ENCODE measurements at places on chromosomes 3 and 15.

DNA sequence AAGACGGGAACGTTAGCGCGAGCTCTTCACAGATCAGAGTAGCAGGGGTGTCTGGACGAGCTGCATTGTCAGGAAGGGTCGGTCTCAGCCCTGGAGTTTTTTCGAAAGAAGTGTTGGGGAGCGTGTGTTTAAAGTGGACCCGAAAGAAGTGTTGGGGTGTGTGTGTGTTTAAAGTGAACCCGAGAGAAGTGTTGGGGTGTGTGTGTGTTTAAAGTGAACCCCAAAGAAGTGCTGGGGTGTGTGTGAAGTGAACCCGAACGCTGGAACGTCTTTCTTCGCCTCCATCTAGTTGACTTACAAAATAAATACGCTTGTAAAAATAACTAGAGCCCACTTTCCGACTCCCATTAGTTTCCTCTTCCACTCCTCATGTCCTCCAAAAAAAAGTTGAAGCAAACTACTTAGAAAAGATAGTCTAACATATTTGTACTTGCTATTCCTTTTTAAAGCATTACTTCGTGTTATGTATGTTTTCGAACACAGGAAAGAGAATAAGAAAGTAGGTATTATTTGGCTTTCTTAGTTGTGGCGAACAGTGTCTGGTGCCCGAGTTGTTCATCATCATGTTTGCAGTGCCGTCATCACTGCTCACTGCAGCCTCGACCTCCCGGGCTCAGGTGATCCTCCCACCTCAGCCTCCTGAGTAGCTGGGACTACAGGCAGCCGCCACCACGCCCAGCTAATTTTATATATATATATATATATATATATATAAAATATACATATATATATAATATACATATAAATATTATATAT is 1.0 kb downstream of the LRCH3 start:
- no peak for DNase-seq

DNA sequence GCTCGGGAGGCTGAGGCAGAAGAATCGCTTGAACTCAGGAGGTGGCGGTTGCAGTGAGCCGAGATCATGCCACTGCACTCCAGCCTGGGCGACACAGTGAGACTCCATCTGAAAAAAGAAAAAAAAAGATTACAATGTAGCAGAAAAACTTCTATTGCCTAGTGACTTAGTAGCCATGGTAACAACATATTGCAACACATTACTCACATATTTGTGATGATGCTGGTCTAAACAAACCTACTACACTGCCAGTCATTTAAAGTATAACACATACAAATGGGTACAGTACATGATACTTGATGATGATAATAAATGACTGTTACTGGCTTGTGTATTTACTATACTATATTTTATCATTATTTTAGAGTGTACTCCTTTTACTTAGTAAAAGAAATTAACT is 125.6 kb downstream of the PLOD2 start:
- DNase-seq = no peak

GRCh38 chr3:165903885-165904630 is 66.8 kb upstream of the BCHE start:
- no peak for DNase-seq

- no peak for DNase-seq
These were observed 497.0 kb upstream of the CCDC54 start for GRCh38 chr3:106880206-106880605.

GRCh38 chr3:94587291-94587690 is 524.4 kb downstream of the NSUN3 start:
- no peak for DNase-seq

DNA sequence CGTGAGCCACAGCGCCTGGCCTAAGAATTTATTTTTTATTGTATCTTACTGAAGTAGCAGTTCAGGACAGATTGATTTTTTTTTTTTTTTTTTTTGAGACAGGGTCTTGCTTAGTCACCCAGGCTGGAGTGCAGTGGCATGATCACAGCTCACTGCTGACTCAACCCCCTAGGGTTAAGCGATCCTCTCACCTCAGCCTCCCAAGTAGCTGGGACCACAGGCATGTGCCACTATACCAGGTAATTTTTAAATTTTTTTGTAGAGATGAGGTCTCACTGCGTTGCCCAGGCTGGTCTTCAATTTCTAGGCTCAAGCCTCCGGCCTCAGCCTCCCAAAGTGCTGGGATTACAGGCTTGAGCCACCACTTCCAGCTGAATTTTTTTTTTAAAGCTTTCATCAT is 99.8 kb upstream of the HERC1 start:
- no peak for DNase-seq

- DNase-seq = no peak
These were observed 38.3 kb downstream of the CX3CR1 start for GRCh38 chr3:39241561-39241960.

DNA sequence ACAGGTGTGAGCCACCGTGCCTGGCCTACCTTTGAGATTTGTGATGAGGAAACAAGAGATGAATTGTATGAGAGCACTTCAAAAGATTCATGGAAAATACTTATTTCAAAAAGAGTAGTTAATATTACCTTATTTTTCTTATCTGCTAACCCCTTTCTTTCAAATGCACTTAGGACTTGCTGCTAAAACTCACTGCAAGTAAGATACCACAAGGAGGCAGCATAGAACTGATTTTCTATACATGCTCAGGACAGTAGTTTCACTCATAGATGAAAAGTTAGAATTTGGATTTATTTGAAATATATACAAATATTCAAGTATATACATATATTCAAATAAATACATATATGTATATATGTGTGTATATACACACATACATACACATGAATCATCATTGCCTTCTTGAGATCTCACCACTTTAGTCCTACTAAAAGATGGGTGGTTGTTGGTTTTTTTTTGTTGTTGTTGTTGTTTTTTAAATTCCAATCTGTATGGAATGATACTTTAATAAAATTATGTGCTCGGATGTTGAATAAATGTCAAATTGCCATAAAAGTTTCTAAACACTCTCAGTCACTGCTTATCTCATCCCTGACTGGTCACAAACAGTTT is 2.4 kb downstream of the CCNDBP1 start:
- no peak for DNase-seq

DNA sequence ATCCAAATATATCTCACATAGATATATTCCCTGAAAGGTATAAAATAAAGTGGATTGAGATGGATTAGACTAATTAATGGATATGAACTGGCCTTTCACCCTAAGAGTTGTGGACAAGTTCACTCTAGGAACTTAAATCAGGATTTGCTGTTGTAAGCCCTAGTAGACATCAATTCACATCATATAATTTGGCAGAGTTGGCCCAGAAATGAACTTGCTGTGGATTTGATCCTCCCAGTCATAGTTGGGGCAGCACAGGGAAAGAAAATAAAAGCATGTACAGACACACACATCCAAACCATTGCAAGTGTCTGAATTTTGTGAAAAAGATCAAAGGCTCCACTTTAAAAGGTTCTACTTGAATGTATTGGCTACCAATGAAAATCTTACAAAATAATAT is 734.7 kb upstream of the NR2F2 start:
- DNase-seq = no peak

DNA sequence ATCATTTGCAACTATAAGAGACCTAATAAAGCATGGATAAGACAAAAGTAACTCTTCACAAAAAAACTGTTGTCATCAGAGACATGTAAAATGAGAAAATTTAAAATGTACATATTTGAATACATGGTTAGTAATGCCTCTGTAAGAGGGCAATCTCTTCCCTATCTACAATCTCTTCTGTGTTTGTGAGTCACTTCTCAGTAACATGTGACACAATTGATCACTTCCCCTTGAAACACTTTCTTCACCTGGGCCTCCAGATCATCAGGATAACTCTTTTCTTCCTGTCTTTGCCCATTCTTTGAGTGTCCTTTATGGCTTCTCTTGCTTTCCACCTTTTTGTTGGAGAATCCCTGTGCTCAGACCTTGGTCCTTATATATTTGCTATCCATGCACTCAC is 50.4 kb downstream of the TFDP2 start:
- no peak for DNase-seq

- DNase-seq = no peak
These were observed 22.5 kb downstream of the CCR4 start for GRCh38 chr3:32973982-32974381.

DNA sequence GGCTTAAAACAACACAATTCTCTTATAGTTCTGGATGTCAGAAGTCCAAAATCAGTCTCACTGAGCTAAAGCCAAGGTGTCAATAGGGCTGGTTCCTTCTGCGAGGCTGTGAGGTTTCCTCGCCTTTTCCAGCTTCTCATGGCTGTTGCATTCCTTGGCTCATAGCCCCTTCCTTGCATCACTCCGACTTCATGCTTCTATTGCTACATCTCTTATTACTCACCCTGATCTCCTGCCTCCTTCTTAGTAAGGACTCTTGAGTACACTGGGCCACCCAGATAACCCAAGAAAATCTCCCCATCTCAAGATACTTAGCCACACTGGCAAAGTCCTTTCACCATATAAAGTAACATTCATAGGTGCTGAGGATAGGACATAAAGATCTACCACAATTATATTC is 193.9 kb downstream of the ADAMTS17 start:
- no peak for DNase-seq

DNA sequence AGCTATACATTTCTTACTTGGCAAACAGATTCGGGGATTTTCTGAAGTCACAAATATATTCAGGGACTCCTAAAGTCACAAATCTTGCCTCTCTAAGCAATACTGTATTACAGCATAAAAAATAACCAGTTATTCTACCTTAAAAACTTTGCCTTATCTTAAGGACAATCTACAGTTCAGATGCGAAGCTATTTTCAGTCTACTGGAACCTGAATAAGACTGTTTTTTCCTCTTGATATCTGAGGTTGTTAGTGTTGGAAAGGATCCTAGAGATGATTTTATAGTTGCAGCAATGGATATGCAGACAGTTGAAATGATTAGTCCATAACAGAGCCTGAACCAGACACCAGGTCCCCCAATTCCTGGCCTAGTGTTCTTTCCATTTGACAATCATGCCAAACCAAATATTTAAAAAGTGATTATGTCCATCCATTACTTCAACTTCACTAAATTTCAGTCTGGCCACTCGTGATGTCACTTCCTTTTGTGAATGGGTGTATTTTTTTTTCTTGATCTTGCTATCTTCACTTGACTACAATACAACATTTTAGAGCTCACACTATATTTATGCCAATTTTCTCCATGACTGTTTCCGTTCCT is 1.8 kb downstream of the HDGFL3 start:
- no peak for DNase-seq

GRCh38 chr15:80076321-80077318 is 17.1 kb downstream of the ZFAND6 start:
- no peak for DNase-seq

DNA sequence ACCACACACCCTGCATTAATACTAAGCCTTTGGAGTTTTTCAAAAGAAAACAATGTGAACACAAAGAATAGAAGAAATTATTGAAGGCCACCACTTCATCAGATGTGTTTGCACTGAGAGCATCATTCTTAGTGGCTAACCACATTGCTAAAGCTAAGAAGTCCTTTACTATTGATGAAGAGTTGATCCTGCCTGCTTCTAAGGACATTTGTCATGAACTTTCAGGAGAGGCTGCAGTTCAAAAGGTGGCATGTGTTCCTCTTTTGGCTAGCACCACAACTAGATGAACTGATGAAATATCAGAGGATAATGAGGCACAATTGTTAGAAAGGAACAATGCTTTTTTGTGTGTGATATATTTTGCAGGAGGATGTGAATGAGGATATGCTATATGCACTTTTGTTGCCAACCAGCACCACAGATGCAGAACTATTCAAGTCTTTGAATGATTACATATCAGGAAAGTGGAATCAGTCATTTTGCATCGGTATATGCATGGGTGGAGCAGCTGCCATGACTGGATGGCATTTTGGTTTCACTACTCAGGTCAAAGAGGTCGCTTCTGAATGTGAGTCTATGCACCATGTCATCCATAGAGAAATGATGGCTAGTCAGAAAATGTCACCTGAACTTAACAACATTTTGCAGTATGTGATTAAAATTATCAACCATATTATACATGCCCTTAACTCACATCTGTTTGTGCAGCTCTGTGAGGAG is 2.5 kb upstream of the EID1 start:
- DNase-seq = no peak

DNA sequence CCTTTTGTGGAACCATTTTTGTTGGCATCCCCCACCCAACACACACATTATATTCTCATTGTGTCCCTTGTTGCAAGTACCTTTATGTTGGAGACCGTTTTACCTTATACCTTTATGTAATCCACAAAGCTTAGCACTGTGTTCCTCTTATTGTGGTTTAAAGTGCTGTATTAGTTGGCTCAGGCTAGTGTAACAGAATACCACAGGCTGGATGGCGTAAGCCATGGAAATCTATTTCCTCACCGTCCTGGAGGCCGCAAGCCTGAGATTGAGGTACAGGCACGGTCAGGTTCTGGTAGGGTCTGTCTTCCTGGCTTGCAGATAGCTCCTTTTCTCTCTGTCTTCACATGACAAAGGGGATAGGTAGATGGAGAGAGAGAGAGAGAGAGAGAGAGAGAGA is 302.8 kb downstream of the ROBO2 start:
- DNase-seq = no peak

DNA sequence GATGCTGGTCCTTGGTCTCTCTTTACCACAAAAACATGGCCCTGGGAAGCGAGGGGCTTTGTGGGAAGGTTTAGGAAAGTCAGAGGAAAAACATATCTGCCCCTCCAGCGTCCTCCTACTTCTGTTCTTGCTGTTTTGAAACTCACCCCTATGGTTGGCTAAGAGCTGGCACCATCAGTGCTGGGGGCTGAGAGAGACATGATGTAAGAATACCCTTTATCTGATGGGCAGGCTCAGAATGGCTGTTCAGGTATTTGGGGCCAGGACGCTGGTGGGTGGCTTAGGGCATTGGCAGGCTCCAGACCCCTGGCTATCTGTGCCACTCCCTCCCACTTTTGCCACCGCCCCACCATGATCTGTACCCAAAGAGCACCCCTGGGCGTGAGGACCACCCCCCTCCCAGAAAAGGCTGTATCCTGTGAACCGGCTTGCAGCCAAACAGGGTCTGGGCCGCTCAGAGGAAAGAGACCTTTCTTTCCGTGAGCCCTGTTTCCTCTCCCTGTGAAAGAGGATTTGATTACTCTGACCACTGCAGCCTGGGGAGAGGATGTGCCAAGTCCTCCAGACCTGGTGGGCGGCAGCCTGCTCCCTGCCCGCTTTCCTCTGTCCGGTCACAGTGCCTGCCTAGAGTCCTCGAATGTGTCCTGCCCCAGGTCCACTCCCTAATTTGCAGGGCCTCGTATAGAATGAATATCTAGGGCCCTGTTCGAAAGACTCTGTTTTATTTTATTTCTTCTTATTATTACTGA is 61.3 kb upstream of the SLC6A6 start:
- DNase-seq = no peak

Measured in HuH-7 (cell line).